ENCODE measurements at places on chromosomes 6 and 20. TPM values are rescaled to one million over a fixed set of nuclear protein-coding genes. Genes with fewer than 3 reads are reported as not detected.

ZC3H12D gene
- 61.9 TPM for total RNA-seq

VNN1 gene
- total RNA-seq = not detected

LRRC73 gene
- total RNA-seq = 0.49 TPM

STMND1 gene
- not detected for total RNA-seq

CAP2 gene
- total RNA-seq = not detected

BPIFB2 gene
- not detected for total RNA-seq

AIF1 gene
- 23.0 TPM for total RNA-seq

COL9A3 gene
- total RNA-seq = 1.2 TPM

AGPAT4 gene
- total RNA-seq = 4.0 TPM

MTFR2 gene
- total RNA-seq = 4.3 TPM

KHDC1 gene
- total RNA-seq = 0.68 TPM

UTRN gene
- 153 TPM for total RNA-seq

GPLD1 gene
- total RNA-seq = 1.8 TPM

CTNNBL1 gene
- 47.5 TPM for total RNA-seq

MYL9 gene
- total RNA-seq = not detected

CST4 gene
- total RNA-seq = not detected

EDN3 gene
- total RNA-seq = not detected

CRISP3 gene
- not detected for total RNA-seq

HLA-DRB1 gene
- 22.0 TPM for total RNA-seq

BFSP1 gene
- not detected for total RNA-seq

RNF144B gene
- 4.6 TPM for total RNA-seq

PAX1 gene
- total RNA-seq = not detected

FLRT3 gene
- not detected for total RNA-seq

IYD gene
- total RNA-seq = not detected

HLA-B gene
- total RNA-seq = 5,337 TPM

SLC22A3 gene
- not detected for total RNA-seq
